PC-3 (cell line): ENCODE measurements at places on chromosomes 3 and 15. TPM values are rescaled to one million over a fixed set of nuclear protein-coding genes. Genes with fewer than 3 reads are reported as not detected.

GRCh38 chr15:83927704-83928391 is 273.9 kb downstream of the ADAMTSL3 start:
- no peaks in the 10 kb centered on the region for H3K27me3 ChIP-seq
- no peak overlapping the region for H3K4me3 ChIP-seq
- no peaks in the 10 kb centered on the region for H3K36me3 ChIP-seq

DNA sequence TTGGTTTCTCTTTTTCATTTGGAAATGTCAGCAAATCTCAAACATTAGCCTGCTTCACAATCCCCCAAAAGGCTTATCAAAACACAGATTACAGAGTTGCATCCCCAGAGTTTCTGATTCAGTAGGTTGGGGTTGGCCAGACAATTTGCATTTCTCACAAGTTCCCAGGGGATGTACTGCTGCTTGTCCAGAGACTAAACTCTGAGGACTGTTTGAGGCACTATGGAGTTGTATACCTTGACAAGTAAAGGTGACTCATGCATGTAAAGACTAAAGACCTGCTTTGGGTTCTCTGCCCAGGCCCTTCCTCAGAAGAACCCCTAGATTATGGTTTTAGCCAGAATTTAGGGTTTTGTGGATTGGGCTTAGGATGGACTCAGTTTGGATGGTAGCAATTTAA is 151.1 kb upstream of the ARHGEF26 start:
- no peak overlapping the region for H3K27ac ChIP-seq
- H3K4me1 ChIP-seq = peaks cover 8% of the 10 kb centered on the region
- H3K4me3 ChIP-seq = no peak overlapping the region
- no peaks in the 10 kb centered on the region for H3K27me3 ChIP-seq

DNA sequence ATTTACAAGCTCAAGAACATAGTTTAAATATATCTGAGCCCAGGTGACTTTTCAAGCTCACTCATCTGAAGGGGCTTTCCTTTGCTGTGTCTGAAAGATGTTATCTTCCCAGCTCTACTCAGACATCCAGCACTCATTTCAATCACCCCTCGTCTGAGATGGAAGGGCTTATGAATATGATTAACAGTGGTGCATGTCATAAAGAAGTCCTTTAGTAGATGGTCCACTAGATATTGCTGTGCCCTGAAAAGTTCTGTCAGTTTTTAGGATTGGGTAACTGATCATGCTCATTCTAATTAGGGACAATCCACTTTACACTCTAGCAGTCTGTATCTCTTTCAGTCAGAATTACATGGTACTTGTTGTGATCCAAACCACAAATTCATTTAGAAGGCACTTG is 28.3 kb downstream of the RETNLB start:
- peaks cover 66% of the 10 kb centered on the region for H3K27me3 ChIP-seq
- no peaks in the 10 kb centered on the region for H3K4me1 ChIP-seq
- no peaks in the 10 kb centered on the region for H3K36me3 ChIP-seq
- H3K4me3 ChIP-seq = no peak overlapping the region

DNA sequence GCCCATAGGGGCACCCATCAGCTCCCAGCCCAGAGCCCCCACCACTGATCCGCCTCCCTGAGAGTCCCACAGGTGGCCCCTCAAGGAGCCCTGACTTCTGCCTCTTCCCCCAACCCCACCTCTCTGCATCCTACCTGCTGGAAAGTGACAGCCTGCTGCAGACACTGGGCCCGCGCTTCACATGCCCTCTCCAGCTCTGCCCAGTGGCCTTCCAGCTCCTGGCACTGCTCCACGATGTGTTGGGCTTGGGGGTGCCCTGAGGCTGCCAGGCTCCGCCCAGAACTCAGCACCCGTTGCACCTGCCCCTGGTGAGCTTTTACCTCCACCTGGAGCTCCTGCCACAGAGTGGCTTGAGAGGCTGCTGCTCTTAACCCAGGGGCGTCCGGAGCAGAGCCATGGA is 20.1 kb downstream of the SPTBN5 start:
- H3K27ac ChIP-seq = no peak overlapping the region
- H3K36me3 ChIP-seq = no peaks in the 10 kb centered on the region
- DNase-seq = no peak
- no peak overlapping the region for H3K4me3 ChIP-seq
- H3K4me1 ChIP-seq = peaks cover 32% of the 10 kb centered on the region

GRCh38 chr15:85600001-85600400 is 194.7 kb downstream of the KLHL25 start:
- H3K27ac ChIP-seq = no peak overlapping the region
- H3K27me3 ChIP-seq = no peaks in the 10 kb centered on the region
- no peak overlapping the region for H3K4me3 ChIP-seq

DNA sequence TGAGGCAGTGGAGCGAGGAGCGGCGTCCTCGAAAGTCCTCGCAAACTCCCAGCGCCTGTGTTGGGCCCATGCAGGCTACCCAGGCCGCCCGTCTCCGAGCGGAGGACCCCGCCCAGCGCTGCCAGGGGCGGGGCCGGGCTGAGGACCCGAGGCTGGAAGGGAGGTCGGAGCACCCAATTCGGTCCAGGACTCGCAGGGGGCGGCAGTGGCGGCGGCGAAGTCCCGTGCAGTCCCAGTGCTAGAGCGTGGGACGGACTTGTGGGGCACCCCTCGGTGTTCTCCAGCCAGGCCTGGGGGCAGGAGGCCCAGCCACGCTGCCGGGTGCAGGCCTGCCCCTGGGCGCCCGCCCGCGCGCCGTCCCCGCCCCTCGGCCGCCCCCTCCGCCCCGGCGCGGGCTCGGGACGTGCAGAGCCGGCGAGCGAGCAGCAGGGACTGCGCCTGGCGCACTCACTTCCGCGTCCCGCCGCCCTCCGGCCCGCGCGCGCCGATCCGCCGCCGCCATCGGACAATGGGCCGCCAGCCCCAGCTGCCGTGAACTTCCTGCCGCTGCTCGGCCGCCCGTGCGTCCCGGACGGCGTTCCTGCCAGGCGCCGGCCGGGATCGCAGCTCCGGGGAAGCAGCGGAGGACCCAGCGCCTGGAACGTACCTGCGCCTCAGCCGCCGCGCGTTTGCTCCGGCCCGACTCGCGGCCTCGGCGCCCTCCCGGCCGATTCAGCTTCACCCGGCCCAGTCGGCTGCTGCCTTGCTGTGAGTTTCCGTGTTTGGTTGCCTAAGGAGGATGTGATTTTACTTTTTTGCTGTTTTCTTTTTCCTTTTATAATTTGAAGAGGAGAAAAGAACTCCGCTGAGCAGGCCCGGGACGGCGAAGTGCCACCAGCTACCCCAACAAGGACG is 596 bp upstream of the LIMD1 start:
- DNase-seq = peak; percentile 83
- H3K36me3 ChIP-seq = no peaks in the 10 kb centered on the region
- H3K27ac ChIP-seq = peak overlapping the region; percentile 80
- peaks cover 38% of the 10 kb centered on the region for H3K4me1 ChIP-seq
- no peaks in the 10 kb centered on the region for H3K27me3 ChIP-seq
- peak overlapping the region; percentile 89 for H3K4me3 ChIP-seq

GRCh38 chr15:40594429-40594836 is 384 bp downstream of the KNL1 start:
- H3K27ac ChIP-seq = peak overlapping the region; percentile 85
- DNase-seq = peak; percentile 54
- H3K27me3 ChIP-seq = no peaks in the 10 kb centered on the region
- peaks cover 16% of the 10 kb centered on the region; the same call in 1 of the 2 replicates for H3K4me1 ChIP-seq

DNA sequence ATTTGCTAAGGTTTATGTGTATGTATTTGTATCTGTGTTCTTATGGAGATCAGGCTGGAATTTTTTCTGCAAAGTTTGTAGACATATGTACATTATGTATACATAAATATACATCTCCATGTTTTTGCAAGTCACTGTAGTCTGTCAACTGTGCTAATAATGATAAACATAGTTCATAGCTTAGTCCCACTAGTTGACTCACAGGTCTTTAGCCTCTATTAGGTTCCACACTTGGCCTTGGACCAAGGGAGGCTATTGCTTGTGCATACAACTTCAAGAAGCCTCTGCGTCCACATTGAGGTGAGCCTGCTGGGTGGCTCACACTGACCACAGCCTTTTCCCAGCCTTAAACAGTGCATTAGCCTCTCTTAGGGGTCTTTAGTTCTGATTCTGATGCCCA is 243.8 kb upstream of the PEX5L start:
- no peaks in the 10 kb centered on the region for H3K27me3 ChIP-seq
- peak overlapping the region; percentile 63 for H3K27ac ChIP-seq
- no peak overlapping the region for H3K4me3 ChIP-seq
- H3K4me1 ChIP-seq = peaks cover 51% of the 10 kb centered on the region

DNA sequence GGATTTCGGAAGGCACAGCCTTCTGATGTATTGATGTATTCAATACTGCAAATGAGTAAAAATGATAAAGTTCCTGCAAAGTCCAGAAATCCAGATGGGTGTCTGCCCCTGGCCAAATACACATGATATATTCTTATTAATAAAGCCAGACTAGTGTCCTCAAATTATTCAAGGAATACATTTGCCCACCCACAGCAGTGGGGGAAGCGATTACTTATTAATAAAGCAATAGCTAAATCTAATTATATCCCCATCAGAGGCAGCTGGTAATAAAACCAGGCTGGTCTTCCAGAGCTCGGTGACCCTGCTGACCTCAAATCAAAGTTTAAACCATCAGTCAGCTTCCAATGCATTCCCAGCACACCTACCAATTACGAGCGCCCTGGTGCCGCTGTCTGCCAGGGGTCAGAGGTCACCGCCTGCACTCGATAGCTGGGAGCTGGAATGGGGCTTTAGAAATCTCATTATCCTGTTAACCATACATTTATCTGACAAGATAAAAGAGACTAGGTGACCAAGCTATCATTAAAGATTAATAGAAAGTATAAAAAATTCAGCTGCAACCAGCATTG is 330.3 kb downstream of the UACA start:
- no peak overlapping the region for H3K27ac ChIP-seq
- H3K4me3 ChIP-seq = no peak overlapping the region
- no peaks in the 10 kb centered on the region for H3K27me3 ChIP-seq
- H3K4me1 ChIP-seq = peaks cover 10% of the 10 kb centered on the region
- no peak for DNase-seq

DNA sequence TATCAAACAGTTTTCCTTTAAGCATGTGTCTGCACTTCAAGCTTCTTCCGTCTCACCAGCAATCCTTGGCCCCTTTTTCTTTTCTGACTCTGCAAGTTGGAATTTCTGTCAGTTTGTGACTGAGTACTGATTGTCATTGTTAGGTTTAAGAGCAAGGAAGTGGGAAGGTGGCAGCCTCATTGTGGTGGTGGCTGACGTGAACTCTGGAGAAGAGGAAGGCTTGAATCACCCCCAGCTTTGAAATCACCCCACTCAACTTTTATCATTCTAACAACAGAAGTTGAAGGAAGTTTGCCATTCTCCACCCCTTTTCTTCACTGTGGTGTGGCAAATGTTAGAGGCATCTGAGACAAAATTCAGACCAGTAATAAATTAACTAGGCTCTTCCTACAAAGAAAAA is 231.6 kb upstream of the AGTR1 start:
- no peak overlapping the region for H3K27ac ChIP-seq
- no peaks in the 10 kb centered on the region for H3K36me3 ChIP-seq
- no peak overlapping the region for H3K4me3 ChIP-seq
- no peaks in the 10 kb centered on the region for H3K4me1 ChIP-seq
- peak; percentile 37 for DNase-seq
- no peaks in the 10 kb centered on the region for H3K27me3 ChIP-seq

DNA sequence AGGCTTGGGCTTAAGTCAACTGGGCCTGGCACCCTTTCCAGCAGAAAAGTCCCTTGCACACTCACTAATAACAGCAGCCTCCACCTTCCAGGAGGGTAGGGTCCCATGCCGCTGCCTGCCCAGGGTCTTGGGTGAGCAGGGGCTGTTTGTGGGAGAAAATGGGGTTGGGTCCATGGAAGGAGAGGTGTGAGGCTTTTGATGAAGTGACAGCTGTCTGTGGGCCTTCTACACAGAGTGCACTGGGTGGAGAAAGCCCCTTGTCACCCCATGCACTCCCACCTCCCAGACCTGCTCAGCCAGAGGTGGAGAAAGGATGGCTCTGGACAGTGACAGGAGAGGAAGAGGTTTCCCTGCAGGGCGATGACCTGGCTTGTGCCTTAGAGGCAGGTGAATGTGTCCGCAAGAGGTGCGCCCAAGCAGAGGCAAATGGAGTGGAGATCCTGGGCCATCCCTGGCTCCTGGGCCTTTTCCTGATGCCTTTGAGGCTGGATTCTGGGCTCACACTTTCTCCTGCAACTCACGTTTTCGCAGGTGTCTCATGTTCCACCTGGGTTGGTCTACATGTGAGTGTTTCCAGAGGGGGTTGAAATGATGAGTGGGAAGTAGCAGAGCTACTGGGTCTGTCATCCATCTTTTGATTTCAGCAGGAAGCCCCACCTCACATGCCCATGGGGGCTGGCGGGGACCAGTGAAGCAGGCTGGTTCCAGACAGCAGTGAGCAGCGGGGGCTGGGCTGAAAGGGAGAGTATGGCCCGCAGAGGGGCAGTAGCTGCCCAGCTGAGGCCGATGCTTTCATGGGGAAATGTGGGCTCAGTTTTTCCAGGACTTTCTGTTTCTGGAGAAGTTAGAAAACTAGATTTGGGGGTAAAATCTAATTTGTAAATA is 85.2 kb upstream of the PRR23E start:
- no peaks in the 10 kb centered on the region for H3K27me3 ChIP-seq
- H3K36me3 ChIP-seq = peaks cover 4% of the 10 kb centered on the region; the same call in 1 of the 2 replicates
- H3K27ac ChIP-seq = no peak overlapping the region
- no peaks in the 10 kb centered on the region for H3K4me1 ChIP-seq

DNA sequence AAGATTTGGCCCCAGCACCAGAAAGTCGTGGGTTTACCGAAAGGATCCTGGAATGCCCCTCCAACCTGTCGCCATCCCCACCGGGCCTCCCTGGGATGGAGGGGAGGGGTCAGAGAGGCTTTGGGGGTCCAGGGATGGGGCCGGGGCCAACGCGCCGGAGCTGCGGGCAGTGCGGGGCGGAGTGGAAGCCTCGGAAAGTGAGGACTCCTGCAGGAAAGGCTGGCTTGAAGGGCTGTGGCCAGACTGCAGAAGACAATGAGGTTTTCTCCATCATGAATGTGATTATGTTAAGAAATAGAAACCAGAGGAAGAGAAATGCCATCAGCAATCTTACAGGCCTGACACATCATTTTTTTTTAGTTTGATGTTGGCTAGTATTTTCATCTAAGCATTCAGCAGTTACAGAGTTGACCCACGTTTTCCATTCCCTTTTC is 738 bp downstream of the YEATS2 start:
- peak; percentile 30 for DNase-seq
- H3K4me3 ChIP-seq = peak overlapping the region; percentile 99
- H3K27ac ChIP-seq = peak overlapping the region; percentile 5; the same call in 1 of the 2 replicates
- peaks cover 5% of the 10 kb centered on the region; the same call in 1 of the 2 replicates for H3K36me3 ChIP-seq
- no peaks in the 10 kb centered on the region for H3K27me3 ChIP-seq

GRCh38 chr3:25266677-25267076 is 161.4 kb upstream of the RARB start:
- no peak overlapping the region for H3K27ac ChIP-seq
- H3K4me1 ChIP-seq = no peaks in the 10 kb centered on the region
- DNase-seq = no peak

DNA sequence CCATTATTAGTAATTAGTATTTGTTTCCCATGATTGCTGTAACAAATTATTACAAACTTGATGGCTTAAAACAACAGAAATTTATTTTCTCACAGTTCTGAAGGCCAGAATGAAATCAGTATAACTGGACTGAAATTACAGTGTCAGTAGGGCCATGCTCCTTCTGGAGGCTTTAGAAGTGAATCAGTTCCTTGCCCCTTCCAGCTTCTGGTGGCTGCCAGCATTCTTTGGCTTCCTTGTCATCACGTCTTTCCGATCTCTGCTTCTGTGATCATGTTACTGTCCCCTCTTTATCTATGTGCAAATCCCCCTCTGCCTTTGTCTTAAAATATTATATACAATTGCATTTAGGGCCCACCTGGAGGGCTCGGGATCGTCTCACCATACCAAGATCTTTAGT is 92.0 kb downstream of the FOXB1 start:
- H3K36me3 ChIP-seq = no peaks in the 10 kb centered on the region
- no peak overlapping the region for H3K4me3 ChIP-seq
- no peak overlapping the region for H3K27ac ChIP-seq
- peak; percentile 52 for DNase-seq

The KBTBD13 gene
- total RNA-seq = not detected in 2 replicates

The UBAP1L gene
- 1.4 and 3.4 TPM in 2 replicates for total RNA-seq

The ROPN1 gene
- not detected in 2 replicates for total RNA-seq

The MESP1 gene
- 32.9 and 49.4 TPM in 2 replicates for total RNA-seq

The CCDC39 gene
- 0.04 TPM in 1 of 2 replicates, not detected in the other for total RNA-seq

The LRRIQ4 gene
- 0.52 TPM in 1 of 2 replicates, not detected in the other for total RNA-seq

The COL7A1 gene
- 7.9 and 10.6 TPM in 2 replicates for total RNA-seq
